ENCODE measurements at places on chromosomes 5 and 9.
A peak's percentile ranks its signal among the peaks of the same experiment; 100 is the strongest.

DNA sequence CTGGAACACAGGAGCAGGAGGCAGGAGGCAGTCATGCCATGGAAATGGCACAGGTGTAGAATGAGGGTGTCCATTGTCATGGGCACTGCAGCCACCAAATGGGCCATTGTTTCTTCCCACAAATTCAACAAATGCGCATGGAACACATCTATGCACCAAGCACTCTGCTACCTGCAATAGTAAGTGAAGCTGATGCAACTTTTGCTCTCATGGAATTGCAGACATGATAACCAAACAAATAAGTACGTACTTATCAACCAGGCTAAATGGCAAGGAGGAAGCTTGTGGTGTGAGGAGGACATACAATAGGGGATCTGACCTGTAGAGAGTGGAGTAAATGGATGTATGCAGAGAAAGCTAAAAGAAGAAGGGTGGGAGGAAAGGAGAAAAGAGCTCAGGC is 116.8 kb downstream of the TRIM36 start:
- no peak for DNase-seq

GRCh38 chr5:99945478-99946442 is 589.4 kb upstream of the FAM174A start:
- DNase-seq, result no peak

GRCh38 chr9:14770592-14770991 is 48.1 kb upstream of the CER1 start:
- DNase-seq, result no peak

DNA sequence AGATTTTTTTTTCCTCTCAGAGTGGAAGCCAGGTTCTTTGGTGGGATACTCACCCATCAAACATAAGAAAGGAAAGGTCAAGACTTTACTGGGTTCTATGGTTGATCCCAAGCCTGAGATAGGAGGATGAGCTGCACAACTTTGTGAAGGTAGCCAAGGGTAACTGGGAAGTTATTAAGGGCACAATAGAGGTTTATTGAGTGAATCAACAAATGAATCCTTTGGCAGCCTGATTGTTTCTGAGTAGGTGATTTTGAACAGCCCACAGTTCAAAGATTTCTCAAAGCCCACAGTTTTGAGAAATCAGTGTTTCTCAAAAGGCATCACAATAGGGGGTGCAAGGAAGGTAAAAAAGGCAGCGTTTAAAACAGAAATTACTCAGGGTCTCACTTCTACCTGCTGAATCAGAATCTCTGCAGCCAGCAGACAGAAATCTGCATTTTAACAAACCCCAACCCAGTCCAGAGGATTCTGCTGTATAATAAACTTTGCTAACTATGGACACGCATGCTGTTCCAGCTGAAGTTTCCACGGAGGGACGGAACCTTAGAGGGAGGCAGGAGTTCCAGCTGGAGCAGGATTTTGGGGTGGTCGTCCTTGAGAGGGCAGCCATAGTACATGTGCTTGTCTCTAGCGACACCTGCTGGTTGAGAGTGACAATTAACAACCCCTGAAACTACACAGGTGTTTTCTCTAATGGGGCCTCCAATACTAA is 32.7 kb upstream of the FSD1L start:
- DNase-seq, result peak; percentile 28

GRCh38 chr5:132689513-132689912 is 15.7 kb downstream of the IL4 start:
- DNase-seq, result no peak

DNA sequence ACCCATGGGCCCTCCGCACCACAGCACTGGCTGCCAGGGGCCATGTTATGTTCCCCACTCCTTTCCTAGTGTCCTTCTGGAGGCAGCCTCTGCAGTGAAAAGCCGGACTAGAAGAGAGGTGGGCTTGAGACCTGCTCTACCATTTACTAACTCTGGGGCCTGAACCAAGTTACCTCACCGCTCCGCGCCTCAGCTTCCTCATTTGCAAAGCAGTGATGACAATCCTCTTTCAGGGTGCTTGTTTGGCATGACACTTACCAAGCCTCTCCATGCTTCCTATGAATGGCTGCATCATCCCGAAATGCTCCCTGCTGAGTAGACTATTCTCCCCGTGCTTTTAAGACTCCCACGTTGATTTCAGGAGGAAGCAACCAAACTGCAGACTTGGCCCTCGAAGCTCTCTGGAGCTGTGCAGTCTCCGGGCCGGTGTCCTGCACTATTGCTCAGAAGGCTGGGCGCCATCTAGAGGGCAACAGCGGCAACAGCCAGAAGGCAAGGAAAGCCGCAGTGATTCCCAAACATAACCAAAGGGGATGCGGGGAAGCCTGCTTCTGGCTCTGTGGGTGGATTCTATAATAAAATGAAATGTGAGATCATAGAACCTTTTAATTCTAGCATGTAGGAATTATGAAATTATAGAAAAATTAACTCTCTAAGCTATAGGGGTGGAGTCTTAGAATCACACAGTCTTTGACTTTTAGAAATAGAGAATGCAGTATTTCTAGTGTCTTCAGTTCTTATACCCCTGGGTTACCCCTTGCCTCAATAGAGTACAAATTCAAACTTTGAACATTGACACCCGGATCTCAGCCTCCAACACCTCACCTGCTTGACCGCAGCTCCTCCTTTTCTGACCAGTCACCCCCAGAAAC is 599.8 kb upstream of the BRINP1 start:
- DNase-seq, result peak; percentile 15

All from stimulated activated CD4-positive, alpha-beta T cell treated with anti-CD3 and anti-CD28 coated beads, TNF-alpha, amount 100 ng/mL, for 48 hours (primary cell).